Transverse colon (tissue), 4 donors: ENCODE measurements at places on chromosomes 1 and 21. TPM values are rescaled to one million over a fixed set of nuclear protein-coding genes. Genes with fewer than 3 reads are reported as not detected.
A peak's percentile ranks its signal among the peaks of the same experiment; 100 is the strongest.

DNA sequence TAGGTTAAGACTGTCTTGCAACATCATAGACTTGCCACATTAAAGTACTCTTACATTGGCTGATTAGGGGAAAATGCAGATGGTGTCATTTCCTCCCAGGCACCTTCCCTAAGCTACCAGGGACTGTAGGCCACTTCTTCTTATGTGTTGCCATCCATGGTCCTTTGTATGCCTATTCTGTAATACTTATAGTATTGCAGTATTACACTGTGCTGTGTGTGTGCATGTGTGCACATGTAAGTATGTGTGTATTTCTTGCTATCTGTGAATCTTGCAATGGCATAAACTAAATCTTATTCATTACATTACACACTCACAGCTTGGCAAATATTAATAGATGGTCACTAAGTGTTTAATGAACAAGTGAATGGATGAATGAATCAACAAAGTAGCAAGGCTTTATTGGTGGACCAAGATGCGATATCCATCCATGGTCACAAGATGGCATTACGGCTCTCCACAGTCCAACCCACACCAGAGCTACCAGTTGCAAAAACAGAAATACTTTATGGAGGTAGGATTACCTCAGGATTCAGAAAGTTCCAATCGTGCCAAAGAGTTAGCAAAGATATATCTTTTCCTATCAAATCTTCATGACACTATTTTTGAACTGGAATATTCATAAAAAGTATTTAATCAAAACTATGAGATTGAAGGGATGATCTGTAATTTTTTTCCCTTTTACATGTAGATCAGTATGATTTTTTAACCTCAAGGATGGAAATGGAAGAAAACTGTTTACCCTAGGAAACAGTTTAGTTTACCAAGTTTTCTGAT, 160.2 kb downstream of the DENND1B start:
- DNase-seq = peak; percentile 19

GJB3 gene
- total RNA-seq = not detected

GRCh38 chr1:221376286-221376685, 365.6 kb downstream of the DUSP10 start:
- no peak for DNase-seq

GRCh38 chr21:34648739-34649297, 20.0 kb upstream of the CLIC6 start:
- DNase-seq = no peak

NHLH2 gene
- total RNA-seq = not detected

- DNase-seq = no peak
Measured at GRCh38 chr1:98112626-98113025, 191.8 kb upstream of the DPYD start.

- no peak for DNase-seq
Measured at GRCh38 chr1:208433086-208433485, 188.9 kb upstream of the PLXNA2 start.

GABRD gene
- not detected for total RNA-seq

DNA sequence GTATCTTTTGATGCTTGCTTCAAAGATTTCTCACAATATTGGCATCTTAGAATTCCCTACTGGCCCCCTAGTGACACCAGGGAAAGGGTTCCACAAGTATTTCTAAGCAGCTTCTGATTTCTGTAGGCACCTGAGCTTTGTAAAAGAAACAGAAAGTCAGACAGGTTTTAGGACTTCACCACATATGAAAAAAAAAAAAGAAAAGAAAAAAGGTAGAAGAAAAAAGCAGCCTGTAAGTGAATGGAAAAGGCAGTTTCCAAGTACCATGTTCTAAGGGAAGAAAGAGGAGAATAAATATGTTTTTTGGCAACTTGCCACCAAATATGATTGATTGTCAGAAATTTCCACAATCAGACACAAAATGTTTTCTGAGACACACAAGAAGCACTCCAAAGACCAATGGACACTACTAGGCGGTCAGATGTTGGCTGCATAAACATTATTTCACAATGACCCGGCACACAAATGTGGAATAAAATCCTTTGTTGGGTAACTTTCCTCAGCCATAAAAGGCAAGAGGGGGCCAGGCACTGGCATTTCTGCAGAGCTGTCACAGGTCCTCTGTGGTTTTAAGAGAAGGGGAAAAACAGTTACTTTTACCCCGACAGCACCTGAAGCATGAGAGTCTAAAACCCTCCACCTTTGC, 12.7 kb upstream of the CPLANE2 start:
- DNase-seq = peak; percentile 30

GRCh38 chr1:18893120-18893519, 9.2 kb downstream of the ALDH4A1 start:
- DNase-seq = no peak

GRCh38 chr1:165356876-165357275, 361 bp upstream of the LMX1A start:
- no peak for DNase-seq

GPX7 gene
- 6.1 TPM for total RNA-seq

RNU1-2 gene
- total RNA-seq = under 0.01 TPM

- no peak for DNase-seq
Measured at GRCh38 chr1:65355031-65355712, 45.8 kb downstream of the DNAJC6 start.

GRCh38 chr1:8063298-8064036, 37.4 kb upstream of the ERRFI1 start:
- no peak for DNase-seq

SPATA21 gene
- not detected for total RNA-seq

CLEC20A gene
- total RNA-seq = not detected

ZNF683 gene
- total RNA-seq = not detected

MRAP gene
- not detected for total RNA-seq

GRCh38 chr1:44546403-44547053, 127.8 kb downstream of the TMEM53 start:
- DNase-seq = no peak

DNA sequence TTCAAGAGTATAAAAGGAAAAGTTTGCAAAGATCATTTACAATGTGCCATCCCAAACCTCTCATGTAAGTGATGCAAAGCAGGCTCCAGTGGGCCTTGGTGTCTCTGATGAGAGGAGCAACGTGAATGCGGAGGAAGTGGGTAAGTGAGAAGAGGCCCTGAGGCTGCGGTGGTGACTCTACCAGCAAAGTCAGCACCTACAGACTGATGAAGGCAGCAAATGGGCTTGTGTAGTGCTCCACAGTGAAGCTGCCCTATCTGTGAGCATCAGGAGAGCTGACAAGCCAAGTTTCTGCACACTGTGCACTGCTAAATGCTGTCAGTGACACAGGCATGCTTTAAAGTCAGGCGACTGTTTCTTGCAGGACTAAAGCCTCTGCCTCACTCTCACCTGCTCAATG, 15.6 kb upstream of the RAP1A start:
- DNase-seq = peak; percentile 55

- peak; percentile 54 for DNase-seq
Measured at GRCh38 chr1:235060607-235061470, 67.8 kb downstream of the TOMM20 start.

- no peak for DNase-seq
Measured at GRCh38 chr1:220927442-220927841, 48.2 kb downstream of the HLX start.

GRCh38 chr1:65119951-65120350, 28.1 kb upstream of the AK4 start:
- no peak for DNase-seq

OLFML2B gene
- total RNA-seq = 5.2 TPM

- peak; percentile 27 for DNase-seq
Measured at GRCh38 chr1:234613128-234613875, 3.3 kb upstream of the IRF2BP2 start.

- peak; percentile 90 for DNase-seq
Measured at GRCh38 chr1:31154632-31155215, 85.0 kb downstream of the NKAIN1 start.

DNA sequence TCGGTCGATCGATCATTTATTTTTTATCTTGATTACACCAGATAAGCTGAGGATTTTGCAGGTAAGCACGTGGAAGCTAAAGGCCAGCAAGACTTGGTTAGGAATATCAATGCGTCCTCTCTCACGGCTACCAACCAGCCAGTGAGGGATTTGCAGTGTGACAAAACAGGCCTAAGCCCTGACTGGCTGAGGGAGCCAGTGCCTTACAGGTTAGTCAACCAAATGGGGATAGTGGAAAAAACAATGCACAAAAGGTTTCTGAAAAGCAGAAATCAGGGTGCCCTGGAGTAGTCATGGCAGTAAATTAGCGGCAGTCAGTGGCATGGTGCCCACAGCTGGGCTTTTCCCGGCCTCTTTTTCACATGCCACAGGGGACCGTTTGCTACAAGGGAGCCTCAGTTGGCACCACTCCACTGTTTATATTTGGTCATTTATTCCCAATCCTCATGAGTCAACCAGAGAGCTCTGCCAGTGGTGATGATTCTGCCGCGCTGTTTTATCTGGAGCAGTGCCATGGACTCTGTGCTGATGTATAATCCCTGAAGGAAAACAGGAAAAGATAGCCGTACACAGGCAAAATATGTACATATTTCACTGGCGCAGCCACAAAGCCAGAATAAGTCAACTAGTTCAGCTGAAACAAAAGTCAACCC, 167.6 kb downstream of the RHOU start:
- DNase-seq = peak; percentile 85

DNA sequence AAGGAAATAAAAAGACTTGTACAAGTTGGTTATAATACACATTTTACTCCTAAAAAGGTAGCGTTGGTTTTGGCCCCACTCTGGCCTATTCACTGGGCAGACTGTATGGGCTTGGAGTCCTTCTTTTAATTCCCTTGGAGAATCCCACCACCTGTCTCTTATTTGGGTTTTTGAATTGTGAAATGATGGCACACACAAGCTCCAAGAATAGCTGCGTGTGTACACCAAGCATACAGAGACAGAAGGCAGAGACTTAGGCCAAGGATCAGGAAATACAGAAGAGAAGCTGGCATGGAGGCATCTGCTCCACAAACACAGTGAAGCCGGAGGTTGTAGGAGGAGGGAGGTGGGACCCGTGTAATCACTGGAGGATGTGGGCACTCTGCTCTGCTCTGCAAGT, 29.1 kb downstream of the DDR2 start:
- no peak for DNase-seq

DNA sequence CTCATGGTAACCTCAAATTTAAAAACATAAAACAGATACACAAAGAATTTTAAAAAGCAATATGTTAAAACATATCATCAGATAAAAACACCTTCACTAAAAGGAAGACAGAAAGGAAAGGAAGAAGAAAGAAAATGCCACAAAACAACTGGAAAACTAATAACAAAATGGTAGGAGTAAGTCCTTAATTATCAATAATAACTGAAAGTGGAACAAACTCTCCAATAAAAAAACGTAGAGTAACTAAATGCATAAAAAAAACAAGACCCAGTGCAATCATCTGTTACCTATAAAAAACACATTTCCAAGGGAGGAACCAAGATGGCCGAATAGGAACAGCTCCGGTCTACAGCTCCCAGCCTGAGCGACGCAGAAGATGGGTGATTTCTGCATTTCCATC, 47.1 kb upstream of the ACADM start:
- no peak for DNase-seq

GRCh38 chr1:147079400-147080005, 92.8 kb downstream of the PRKAB2 start:
- no peak for DNase-seq

DNA sequence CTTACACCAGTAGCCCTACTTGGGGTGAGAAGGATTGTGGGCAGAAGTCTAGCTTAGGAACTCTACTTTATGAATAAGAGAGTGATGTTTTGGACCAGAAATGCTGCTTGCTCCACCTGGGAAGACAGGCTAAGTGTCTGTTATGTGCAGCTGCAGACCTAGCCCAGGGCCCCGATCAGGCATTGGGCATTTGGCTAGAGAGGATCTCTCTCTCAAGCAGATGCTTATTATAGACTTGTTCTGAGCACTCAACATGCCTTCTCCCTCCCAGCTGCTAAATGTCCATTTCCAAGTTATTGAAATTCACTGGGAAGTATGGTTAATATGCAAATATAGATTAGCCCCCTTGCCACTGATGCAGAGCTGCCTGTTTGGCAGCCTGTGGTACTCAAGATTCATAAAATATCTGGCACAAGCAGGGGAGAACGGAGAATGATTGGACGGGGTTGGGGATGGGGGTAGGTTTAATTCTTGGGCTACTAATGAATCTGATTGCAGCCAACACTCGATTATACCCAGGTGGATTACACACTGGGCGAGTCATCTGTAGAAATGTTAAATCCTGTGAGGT, 115.9 kb downstream of the KCND3 start:
- no peak for DNase-seq

DNA sequence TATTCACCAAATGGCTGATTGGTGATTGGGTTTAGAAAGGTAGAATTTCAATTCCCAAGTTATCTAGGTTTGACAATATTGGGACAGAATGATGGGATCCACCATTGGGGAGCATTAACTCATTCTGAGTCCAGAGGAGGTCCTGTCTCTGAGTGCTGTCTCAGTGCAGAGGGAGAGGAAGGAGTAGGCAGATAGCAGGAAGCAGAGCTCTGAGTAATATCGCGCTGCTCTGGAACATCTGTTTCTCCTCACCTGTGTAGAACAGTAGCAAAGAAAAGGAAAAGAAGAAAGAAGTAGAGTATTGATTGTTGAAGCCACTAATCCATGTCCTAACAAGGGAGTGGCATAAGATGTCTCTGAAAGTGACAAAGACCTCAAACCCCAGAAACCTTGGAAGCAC, 1657.8 kb downstream of the MRPL39 start:
- DNase-seq = no peak

- no peak for DNase-seq
Measured at GRCh38 chr1:7515175-7515574, 255.9 kb upstream of the VAMP3 start.

MPZL1 gene
- total RNA-seq = 43.4 TPM

DNA sequence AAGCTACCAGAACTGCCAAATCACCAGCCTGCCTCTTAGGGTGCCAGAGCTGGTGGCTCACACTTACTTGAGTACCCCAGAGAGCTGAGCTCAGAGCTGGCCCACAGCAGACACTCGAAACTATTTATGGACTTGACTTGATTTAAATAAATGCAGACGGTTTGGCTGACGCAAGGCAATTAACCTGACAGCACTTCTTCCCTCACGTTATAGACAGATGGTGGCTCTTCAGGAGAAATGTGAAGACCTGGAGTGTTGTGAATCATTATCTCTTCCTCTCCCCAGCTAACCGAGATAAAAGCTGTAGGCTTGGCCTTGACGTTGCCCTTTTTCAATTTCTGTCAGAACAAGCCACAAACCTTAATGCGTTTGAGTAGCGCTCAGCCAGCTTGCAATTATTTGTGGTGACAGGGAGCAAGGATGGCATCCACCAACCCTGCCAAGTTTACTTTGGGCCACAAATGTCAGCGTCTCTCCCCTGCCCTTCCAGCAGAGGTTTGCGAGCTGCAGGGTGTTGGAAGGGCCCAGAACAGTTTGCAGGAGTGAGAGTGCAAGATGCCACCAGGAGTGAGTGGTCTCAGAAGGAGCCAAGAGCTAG, 34.0 kb upstream of the BCAR3 start:
- no peak for DNase-seq

BEST4 gene
- total RNA-seq = 48.8 TPM
